ENCODE measurements at places on chromosomes 11 and 22.

DNA sequence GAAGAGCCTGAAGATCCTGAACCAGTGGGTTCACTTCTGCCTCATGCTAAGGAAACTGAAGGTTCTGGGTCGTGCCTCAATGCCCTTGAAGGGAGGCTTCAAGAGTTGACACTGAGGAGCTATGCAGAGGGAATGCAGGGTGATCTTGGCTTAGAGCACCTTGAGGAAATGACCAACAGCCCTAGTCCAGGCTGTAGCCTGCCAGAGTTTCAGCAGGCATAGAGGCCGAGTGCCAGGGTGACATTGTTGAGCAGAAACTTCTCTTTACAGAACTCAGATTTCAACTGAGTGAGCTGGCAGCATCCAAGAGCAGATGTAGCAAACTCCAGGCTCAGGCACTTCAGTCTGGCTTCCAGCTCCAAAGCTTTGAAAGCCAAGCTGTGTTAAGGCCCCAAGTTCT, 23.1 kb upstream of the CAPRIN1 start:
- no peak for DNase-seq

DNA sequence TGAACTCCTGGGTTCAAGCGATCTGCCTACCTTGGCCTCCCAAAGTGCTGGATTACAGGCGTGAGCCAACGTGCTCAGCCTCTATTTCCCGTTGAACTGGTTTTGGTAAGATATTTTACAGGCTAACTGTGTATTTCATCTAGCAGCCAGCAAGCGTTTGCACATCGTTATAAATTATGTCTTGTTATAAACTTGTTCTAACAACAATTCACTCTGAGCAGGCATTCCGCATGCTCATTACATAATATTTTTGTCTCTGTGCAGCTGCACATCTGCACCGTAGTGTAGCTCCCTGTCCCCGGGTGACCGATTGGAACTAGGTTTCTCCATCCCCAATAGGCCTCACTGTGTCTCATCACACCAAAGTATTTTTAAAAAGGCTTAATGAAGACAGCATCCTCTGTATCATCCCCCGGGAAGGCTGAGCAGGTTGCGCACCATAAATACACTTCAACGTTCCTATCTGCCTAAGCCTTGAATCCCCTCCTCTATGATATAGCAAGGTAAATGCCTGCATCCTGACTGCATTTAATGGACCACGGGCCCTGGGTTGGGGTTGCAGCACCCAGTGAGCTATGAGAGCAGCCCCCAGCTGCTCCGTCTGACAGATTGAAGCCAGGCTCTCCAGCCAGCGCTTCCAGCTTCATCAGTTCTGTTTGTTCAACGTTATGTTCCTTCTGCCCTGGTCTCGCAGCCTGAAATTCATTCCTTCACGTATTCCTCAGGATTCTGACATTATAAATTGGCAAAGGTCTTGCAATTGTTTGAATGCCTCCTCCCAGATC, 47.7 kb downstream of the TST start:
- peak; percentile 15 for DNase-seq

- DNase-seq: no peak
These were observed 839.9 kb upstream of the TENM4 start for GRCh38 chr11:80280737-80281136.

- DNase-seq: no peak
These were observed 88.0 kb upstream of the SHISAL1 start for GRCh38 chr22:44400763-44401060.

DNA sequence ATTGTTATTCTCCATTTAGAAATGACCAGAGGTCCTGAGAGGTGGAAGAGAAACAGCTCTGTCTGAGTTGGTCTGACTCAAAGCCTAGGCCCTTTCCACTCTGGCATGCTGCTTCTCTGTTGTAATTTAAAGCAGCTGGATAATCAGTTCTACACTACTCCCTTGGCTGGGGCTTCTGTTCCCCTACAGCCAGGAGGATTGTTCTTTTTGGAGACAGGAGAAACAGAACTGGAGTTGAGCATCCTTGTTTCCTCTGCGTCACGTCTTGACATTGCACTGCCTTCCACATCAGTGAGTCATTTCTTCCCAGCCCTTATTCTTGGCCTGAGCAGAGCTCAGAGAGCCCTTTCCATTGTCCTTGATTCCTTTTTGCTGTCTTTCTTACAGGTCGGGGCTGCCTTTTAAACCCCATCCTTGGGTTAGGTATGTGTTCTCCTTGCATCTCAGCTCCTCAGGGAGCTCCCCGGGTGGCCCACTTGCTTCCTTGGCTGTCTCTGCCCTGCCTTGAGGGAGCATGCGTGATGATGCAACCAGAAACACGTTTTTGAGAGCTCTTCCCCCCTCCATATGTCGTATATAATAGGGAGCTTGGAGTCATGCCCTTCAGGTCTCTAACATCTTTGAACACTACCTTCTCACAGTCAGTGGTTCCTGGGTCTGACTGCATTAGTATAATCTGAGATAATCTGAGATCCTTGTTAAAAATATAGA, 35.7 kb downstream of the CYB5R2 start:
- DNase-seq: peak; percentile 70

DNA sequence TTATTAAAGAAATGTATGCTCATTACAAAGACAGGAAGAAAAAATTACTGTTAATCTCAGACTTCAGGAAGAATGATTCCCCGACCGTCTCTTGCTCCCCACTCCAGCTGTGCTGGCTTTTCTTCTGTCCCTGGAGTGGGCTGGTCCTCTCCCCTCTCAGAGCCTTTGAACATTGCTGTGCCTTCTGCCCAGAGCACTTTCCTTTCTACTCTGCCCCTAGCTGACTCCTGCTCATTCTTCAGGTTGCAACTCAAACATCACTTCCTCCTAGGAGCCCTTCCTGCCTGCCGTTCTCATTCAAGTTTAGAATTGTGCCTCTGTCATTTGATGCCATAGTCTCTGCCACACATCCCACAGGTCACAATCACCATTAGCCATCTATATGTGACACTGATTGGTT, 329.5 kb downstream of the MIAT start:
- DNase-seq: no peak

- no peak for DNase-seq
These were observed 6.9 kb downstream of the IGF2 start for GRCh38 chr11:2132246-2132645.

GRCh38 chr11:64855596-64856304, 11.3 kb upstream of the CDC42BPG start:
- no peak for DNase-seq

- DNase-seq: peak; percentile 100
These were observed 83.0 kb downstream of the ABTB2 start for GRCh38 chr11:34274712-34275398.

DNA sequence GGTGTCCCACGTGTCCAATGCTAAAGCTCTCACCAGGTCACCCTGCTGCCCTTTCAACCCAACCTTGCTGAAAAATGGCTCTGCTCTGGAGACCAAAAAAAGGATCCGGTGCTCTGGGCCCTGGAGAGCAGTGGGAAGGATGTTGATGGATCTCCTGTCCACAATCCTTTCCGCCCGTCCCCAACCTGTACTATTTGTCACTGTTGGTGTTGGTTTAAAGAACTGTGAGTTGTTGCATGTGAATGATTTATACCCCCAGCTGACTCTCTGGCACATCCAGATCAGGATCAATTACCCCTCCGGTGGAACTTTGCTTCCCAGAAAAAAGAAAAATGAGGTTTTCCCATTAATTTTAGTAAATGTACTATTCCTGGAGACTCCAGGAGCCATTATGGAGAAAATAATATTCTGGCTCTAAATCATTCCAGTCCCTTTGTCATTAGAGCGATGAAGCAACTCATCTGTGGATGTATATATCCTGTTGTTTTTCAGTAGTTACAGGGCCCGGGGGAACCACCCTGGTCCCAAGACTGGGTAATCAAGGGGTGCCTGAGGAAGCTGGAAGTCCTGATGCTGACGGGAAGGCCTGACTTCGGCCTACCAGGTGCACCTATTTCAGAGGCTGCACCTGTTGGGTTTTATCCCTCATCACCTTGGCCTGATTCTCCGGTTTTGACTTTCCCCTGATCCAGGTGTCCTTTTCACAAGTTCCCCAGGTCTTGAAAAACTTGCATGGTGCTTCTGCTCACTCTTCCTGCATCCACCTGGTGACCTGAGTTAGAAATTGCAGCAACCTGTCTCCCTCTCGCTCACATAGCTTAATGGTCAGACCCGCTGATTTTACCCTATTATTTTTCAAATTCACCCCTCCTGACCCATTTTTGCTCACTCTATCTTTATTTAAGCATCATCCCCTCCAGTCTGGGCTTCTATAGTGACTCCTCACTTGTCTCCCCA, 209.2 kb upstream of the SEZ6L start:
- no peak for DNase-seq

- DNase-seq: no peak
These were observed 113.5 kb downstream of the FCHSD2 start for GRCh38 chr11:73028611-73029010.

GRCh38 chr11:93933230-93933629, 82.8 kb upstream of the VSTM5 start:
- no peak for DNase-seq

DNA sequence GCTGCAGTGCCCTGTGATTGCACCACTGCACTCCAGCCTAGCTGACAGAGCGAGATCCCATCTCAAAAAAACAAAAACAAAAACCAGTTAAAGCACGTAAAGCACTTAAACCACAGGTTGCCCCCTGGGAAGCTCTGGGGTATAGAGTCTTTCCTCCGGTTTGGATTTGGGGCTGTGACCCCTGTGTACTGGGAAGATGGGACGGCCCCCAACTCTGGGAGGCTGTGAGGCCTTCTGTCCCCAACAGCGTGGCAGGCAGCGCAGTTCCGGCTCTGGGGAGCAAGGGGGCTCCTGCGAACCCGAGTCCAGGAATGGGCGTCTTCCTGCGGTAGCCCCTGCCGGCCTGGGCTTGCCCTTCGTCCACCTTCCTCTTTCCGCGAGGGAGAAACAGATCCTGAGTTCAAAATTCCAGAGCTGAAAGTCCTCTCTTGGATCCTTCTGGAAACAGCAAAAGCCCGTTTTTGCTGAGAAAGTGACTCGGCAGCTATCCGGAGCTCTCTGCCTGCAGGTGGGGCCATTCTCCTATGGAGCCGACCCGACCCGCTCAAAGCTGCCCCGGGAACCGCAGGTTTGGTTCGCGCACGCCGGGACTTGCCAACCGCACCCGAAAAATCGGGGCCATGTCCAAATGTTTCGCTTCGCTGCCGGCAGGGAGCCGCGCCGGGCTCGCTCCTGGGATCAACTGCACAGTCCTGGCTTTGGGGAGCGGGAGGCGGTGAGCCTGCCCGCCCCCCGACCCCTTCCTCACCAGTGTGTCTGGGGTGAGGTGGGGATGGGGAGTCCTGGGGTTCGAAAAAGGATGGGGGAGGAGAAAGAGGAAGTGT, 36.3 kb upstream of the POLA2 start:
- DNase-seq: peak; percentile 69

GRCh38 chr11:66071381-66071801, 1.3 kb downstream of the PACS1 start:
- no peak for DNase-seq

- DNase-seq: no peak
These were observed 183.0 kb downstream of the CEP164 start for GRCh38 chr11:117510646-117511045.

DNA sequence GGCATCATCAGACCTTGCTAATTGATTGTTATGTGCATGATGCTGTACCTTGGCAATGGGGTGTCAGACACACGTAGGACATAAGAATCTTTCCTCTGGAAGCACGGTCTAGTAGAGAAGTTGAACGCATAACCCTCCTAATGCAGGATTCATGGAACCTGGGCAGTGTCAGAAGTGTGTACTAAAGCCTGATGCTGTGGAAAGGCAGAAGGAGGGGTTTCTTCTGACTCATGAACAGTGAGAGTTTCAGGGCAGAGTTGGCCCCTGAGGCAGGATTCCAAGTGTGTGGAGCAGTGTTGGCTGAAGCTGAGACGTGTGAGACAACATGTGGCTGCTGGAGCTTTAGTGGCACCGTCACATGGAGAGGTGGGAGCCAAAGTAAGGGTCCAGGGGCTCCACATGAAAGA, 3.5 kb downstream of the PANX1 start:
- peak; percentile 96 for DNase-seq

DNA sequence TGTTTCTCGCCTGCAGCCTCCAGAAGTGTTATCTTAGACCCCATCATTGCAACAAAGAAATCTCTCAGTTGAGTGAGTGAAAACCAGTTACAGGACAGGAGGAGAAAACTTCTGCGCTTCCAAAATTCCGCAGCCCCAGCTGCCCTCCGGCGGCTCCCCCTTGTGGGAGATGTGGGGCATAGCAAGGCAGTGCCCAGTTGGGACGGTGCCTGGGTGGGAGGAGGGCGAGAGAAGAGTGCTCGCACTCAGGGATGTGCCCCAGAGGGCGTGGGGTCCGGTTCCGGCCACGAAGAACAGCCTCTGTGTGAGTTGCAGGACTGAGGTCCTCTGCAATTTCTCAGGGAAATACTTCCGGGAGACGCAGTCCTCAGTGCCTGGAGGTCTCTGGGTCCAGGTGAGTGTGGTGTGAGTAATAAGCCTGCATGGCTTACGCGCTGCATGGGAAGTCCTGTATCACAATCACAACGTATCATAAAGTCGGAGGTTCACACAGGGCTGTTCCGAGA, 87.0 kb upstream of the BLID start:
- peak; percentile 58 for DNase-seq

- no peak for DNase-seq
These were observed 519.6 kb downstream of the METTL15 start for GRCh38 chr11:28627690-28628255.

DNA sequence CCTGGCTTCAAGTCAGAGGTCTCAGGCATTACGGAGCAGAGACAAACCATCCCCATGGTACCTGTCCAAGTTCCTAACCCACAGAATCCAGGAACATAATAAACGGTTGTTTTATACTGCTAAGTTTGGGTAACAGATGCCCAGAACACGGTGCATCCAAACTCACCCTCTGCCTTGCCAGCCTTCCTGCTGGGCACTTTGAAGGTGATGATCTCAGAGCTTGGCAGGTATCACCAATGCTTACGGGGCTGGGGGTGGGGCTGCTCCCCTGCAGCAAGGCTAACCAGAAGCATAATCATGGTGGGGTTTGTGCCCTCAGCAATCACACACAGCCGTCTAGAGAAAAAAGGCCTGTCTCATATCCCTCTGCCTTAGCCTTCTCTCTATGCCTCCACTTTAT, 27.1 kb downstream of the DKK3 start:
- no peak for DNase-seq

DNA sequence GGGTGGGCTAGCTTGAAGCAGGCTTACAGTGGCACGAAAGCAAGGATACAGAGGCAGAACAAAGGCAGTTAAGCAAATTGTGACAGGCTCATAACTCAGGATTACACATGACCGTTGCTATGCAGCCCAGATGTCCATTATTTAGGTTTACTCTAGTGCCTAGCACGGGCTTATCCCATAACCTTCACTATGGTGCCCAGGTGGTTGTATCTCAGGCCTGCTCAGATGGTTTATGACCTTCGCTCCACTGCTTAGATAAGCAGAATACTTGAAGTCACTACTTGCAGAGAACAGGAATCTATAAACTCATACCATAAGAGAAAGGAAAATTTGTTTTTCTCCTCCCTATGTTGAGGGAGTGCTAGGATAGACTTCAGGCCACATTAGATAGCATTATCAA, 9.0 kb downstream of the OR6M1 start:
- no peak for DNase-seq
